ENCODE measurements at places on chromosomes 3 and 15.

DNA sequence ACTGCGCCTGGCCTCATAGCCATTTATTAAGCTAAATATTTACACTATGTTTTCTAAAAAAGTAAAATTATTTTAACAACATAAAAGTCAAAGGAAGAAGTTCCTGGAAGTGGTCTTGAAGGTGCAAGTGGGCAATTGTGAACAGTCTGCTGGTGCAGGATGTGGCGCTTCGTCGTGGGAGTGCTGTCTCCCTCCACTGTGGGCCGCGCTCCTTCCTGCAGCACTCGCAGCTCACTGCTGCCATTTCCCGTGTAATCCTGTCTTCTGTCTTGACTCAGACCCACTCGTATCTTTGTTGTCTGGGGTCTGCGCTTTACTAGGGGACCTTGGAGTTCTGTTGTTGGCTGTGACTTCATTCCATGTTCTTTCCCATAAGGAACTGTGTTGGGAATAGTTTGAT is 56.3 kb downstream of the APBA2 start:
- DNase-seq: no peak

GRCh38 chr3:48411606-48412374 is 18.1 kb downstream of the PLXNB1 start:
- DNase-seq: no peak

DNA sequence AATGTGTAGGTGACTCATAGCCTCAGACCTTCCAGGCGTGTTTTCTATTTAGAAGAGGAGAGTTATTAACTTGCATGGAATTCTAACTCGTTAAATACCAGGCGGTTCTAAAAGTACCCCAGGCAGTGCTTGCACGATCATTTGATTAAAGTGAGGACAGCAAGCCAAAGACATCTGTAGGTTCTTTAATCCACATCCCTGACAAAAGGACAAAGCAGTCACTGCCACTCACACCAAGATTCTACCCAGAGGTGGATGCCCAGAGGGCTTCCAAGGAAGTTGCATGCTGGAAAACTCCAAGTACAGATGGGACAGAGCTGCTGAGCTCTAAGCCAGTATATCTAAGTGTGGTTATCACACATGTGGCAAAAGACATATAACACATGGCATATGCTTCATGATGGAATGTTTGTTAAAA is 372.1 kb downstream of the ROBO2 start:
- no peak for DNase-seq

- no peak for DNase-seq
These were observed 339.9 kb downstream of the CHL1 start for GRCh38 chr3:536417-536813.

DNA sequence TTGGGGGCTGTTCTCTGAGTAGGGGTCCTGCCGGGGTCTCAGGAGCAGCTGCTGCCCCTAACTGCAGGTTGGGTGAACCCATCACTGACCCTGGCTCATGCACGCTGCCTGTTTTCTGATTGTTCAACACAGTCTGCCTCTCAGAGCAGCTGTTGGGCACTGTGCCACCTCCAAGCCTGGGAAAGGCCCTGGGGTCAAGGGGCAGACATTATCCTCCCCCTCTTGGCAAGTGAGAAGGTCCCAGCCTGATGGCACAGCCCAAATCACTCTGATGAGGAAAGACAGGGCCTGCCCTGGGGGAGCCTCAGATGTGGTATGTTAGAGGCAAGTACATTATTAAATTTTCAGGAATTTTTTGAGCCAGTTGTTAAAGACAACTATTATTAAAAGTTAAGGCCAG is 14.1 kb upstream of the GNAT1 start:
- DNase-seq: no peak

- DNase-seq: no peak
These were observed 181.0 kb upstream of the ATP11B start for GRCh38 chr3:182612332-182612731.

DNA sequence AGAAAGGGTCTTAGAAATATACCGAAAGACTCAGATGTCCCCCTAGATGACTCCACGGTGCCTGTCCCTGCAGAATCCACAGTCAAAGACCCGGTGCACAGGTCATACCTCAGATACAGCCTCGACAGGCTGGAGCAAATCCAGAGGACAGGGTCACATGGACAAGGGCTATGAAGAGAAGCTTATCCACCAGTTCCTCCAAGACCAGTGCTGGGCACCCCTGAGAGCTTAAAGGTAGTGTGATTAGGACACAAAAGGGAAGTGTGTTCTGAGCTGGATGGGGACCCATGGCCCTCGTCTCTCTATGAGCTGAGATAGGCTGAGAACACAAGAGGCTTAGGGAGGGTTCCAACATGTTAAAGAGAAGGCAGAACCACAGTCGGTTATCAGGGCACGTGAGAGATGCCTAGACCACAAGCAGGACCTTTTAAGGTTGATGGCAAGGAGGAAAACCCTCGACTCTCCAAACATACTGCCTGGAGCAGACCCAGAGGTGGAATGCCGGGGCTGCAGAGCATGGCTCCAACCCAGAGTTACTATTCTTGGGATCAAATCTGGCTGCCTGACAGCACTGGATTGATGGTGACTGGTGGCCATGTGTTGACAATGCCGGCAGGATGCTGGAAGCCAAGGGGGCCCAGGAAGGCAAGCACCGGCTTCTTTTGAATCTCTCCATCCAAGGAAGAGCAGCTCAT is 46.9 kb downstream of the ADCY5 start:
- DNase-seq: no peak

- no peak for DNase-seq
These were observed 159.6 kb downstream of the GHSR start for GRCh38 chr3:172288651-172289050.

- DNase-seq: no peak
These were observed 13.2 kb downstream of the ABTB1 start for GRCh38 chr3:127685708-127686511.

DNA sequence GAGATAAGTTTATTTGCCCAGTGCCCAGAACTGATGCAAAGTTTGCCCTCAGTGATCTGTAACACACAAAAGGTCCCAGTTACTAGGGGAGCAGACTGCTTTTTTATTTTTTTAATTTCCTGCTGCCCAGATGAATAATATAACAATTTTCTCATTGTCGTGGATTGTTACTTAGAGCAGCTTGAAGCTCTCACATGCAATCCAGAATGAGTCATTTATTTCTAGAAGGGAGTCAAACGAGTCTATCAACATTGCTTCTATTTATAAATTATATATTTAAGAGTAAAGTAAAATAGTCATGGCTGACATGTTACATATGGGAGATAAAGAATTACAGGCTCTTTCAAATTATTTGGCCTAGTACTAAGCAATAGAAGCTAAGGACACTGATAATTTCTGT is 41.3 kb downstream of the MEIS2 start:
- DNase-seq: no peak

DNA sequence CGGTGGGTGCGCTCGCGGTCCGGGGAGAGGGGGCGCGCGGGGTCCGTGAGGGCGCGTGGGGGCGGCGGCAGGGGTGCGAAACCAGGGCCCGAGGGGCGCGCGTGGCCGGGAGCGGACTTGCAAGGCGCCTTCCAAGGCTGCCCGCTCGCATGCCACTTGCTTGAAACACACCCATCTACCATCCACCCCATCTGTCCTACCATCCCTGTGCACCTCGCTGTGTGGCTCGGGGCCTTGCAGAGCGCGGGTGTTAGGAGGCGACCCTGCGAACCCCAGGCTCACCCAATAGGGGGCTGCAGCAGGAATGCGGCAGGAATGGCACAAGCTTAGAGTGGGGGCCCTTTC is 240 bp downstream of the CFAP100 start:
- no peak for DNase-seq

- DNase-seq: no peak
These were observed 222.9 kb downstream of the TPRG1 start for GRCh38 chr3:189394599-189395121.

GRCh38 chr3:23740517-23740965 is 65.2 kb upstream of the UBE2E1 start:
- no peak for DNase-seq

GRCh38 chr3:13378155-13378554 is 42.0 kb downstream of the NUP210 start:
- DNase-seq: no peak

DNA sequence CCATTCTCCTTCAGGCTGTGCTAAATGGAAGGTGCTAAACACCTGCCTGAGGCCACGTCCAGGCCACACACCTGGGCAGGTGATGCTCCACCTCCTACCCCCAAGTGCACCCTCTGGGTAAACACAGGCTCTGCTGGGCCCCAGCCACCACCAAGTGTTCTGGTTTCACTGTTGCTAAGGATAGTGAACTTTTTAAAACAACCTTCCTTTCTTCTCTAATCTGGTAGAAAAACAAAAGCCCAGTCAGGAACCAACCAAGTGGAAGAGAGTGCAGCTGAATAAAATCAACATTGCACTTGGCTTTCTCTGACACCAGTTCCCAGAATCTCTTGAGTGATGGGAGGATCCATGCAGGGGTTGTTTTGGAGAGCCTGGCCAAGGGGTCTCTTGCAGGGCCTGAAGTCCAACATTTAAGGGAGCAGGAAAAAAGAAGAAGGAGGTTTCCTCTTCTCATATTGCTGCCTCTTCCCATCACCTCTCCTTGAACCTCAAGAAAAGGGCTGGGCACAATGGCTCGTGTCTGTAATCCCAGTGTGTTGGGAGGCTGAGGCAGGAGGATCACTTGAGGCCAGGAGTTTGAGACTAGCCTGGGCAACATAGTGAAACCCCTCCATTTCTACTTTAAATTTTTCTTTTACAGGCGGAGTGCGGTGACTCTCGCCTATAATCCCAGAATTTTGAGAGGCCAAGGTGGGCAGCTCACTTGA is 26.2 kb upstream of the ATP13A3 start:
- DNase-seq: peak; percentile 89

DNA sequence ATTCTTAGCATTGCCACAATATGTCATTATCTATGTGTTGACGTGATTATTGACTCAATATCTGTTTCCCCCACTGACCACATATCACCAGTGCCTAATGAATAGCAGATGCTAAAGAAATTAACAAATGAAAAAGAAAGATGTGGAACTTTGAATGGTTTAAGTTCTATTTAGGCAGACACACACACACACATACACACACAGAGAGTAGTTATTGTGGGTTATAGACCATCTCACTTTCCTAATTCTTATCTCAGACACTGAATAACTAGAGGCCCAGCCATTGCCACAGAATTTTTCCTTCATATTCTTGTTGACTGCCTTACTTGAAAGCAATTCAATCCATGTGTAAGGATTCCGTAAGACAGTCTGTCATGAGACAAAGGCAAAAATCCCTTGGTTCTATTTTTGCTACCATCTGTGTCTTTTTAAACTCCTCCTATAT is 61.9 kb upstream of the PHLDB2 start:
- DNase-seq: no peak

GRCh38 chr3:25000971-25001591 is 427.0 kb upstream of the RARB start:
- no peak for DNase-seq

GRCh38 chr3:154749514-154749913 is 319.5 kb upstream of the GPR149 start:
- DNase-seq: no peak

- no peak for DNase-seq
These were observed 510.0 kb upstream of the ALCAM start for GRCh38 chr3:104856741-104857140.

DNA sequence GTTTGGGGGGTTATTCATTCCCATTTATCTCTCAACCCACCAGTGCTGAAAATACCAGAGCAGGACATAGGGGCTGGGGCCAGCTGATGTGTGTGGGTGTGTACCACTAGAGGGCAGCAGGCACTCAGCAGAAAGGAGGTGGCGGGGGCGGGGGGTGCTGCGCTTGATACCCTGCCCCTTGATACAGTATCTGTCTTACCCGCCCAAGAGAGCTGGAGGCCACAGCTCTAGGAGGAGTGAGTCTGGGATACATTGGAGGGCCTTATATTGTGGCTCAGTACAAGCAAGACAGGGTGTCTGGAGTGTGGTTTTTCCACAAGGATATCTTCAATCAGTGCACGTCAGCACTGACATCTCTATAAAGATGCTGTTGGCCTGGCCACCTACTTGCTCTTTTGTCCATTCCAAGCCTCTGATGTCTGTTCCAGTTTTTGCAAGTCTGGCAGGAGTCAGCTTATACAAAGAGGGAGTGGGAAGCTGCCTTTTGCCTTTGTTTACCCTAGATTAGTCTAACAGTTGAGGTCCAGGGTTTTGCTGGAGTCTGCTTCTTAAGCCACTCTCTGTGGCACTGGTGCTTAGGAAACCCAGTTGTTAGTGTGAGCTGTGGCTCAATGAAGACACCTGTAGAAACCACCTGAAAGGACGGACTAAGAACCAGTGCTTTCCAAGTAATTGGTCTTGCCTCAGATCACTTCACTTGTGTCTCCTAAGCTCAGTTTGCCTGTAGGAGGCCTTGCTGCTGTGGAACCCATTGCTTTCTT is 1.5 kb upstream of the RBM15B start:
- no peak for DNase-seq

GRCh38 chr3:181134873-181135272 is 145.3 kb upstream of the DNAJC19 start:
- no peak for DNase-seq

DNA sequence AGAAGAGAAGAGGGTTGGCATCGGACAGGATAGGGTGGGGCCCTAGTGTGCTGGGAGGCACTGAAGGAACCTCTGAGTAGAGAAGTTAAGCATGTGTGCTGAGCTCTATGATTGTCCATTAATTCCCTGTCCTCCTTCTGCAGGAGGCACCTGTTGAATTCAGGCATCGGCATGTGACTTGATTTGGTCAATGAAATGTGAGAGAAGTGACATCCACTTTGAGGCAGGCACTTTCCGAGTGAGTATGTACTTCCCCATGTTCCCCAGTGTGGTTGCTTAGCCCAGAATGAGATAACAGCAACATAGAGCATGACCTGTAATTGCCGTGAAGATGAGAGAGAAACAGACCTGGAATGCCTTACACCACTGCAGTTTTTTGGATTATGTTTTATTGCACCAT is 224.8 kb downstream of the RPLP1 start:
- DNase-seq: no peak

- no peak for DNase-seq
These were observed 54.3 kb downstream of the DNAJB8 start for GRCh38 chr3:128412180-128413002.

DNA sequence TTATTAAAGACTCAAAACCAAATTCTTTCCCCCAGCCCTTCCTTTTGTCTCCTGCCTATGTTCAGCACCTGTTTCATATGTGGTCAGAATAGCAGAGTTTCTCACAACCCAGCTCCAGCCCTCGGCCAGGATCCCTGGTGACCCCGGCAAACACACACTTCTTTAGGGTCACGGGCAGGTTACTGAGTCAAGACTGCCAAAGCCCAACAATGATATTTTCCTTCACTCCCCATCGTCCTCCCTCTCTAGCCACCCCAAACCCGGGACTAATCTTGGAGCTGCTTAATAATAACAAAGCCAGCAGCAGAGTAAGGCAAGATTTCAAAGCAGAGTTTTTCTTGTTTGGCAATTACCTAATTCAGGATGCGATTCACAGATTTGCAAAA is 25.5 kb downstream of the RARB start:
- DNase-seq: no peak

DNA sequence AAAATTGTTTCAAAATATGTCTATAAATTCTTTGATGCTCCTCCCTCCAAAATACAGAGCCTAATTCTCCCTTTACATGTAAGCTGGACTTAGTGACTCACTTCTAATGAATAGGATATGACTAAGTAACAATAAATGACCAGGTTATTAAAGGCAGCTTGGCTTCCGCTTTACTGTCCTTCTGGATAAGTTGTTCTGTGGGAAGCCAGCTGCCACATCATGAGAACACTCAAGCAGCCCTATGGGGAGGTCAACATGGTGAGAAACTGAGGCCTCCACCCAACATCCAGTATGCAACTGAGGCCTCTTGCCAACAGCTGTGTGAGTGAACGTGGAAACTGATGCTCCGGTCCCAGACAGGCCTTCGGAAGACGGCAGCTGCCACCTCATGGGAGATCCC is 247.3 kb upstream of the CHRM5 start:
- DNase-seq: no peak

GRCh38 chr3:16284633-16285032 is 19.6 kb downstream of the OXNAD1 start:
- no peak for DNase-seq
